Kidney tubule cell (primary cell): ENCODE measurements at places on chromosomes 12 and 14.

- DNase-seq, result peak; percentile 55
Measured at GRCh38 chr12:43292699-43293098, 259.3 kb downstream of the ADAMTS20 start.

- no peak for DNase-seq
Measured at GRCh38 chr12:520119-520518, 60.4 kb downstream of the B4GALNT3 start.

- no peak for DNase-seq
Measured at GRCh38 chr12:126734710-126735109, 1532.3 kb upstream of the TMEM132C start.

DNA sequence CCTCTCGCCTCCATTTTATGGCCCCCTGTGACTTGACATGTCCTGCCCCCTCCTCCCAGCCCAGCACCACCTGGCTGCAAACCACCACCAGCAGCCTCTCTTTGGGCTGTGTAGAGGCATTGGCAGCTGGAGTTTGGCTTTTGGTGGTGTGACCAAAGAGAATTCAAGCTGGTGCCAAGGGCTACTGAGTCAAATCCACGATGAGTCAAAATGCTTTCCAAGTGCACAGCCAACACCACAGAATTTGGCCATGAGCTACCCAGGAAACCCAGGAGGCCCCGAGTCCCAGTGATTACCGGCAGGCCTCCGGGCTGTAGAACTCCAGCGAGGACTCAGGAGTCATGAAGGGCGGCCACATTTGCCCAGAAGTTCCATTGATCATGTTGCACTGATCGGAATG, 53.8 kb downstream of the SCARB1 start:
- DNase-seq, result peak; percentile 4

DNA sequence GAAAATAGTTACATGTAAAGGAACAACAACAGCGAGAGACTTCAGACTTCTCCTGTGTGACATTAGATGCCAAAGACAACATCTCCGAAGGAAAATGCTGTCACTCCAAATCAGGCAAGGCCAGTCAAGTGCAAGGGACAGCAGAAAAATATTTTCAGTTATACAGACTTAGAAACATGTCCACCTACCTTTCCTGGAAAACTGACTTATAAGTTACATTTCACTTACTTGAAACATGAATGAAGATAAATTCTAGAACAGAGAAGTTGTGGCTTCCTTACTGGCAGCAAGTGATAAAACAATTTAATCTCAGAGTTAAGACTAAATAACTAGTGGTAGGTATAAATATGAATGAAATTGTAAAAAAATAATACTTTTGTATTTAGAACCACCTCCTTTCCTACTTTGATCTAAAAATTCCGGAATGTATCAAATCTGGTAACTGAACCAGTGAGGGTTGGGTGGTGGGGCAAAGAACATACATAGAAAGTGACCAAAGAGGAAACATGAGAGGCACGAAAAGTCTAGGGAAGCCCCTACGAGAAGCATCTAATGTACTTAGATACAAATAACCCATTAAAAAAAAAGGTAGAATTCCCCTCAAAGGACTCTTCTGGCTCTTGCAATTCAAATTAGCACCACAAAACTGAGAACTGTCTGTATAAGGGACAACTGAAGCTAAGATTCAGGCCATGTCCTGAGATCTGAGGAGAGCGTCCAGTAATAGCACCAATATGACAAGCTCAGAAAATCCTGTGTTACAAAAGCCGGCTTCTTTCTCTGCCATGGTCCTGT, 21.2 kb downstream of the MTHFD1 start:
- no peak for DNase-seq

DNA sequence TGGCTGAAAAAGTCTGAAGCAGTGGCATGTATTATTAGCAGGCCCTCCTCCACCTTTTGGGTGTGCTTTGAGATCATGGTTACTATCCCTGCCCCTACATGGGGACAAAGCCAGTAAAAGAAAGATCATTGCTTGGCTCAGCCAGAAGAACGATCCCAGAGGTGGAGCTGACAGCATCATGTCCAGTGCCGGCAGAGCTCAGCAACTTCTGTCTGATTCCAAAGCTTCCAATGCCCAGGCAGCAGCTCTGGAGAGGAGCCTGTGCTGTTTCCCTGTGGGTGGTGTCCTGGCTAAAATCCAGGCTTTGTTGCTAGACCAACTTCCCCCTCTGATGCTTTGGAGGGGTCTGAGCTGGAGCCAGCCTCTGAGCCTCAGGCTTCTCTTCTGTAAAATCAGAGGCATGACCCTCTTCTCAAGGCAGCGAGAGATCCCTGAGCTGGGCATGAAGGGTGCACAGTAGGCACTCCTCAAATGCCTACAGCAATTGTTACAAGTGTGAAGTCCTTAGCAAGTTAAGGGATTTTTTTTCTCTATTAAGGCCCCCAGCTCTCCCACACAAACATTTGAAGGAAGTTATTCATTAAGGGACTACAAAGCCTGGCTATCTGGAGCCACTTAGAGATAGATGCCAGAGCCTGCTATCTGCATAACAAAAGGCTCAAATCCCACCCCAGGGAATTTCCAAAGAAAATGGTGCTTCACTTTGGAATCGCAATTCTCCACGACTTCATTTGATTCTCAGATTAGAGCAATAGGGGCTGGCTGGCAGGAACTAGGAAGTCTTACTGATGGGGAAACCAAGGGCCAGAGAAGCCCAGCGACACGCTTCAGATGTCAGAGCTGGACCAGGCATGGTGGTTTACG, 10.9 kb upstream of the GSC start:
- DNase-seq, result no peak

- DNase-seq, result peak; percentile 37
Measured at GRCh38 chr12:16189849-16190248, 87.6 kb downstream of the SLC15A5 start.

- DNase-seq, result peak; percentile 24
Measured at GRCh38 chr14:32354716-32355115, 25.6 kb downstream of the AKAP6 start.

DNA sequence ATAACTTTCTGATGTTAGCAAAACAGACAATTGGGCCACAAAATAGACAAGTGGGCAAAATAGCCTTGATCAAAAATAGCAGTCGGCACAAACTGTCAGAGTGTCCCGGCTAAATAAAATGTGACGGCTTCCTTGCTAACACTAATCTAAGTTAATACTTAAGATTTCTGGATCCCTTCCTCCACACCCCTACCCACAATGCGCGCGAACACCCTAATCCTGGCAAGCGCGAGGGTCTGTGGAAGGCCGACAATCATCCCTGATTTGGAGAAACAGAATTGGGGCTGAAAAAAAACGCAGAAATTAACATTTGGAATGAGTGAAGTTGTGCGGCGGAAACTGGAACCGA, 489 bp downstream of the CEP290 start:
- DNase-seq, result no peak

DNA sequence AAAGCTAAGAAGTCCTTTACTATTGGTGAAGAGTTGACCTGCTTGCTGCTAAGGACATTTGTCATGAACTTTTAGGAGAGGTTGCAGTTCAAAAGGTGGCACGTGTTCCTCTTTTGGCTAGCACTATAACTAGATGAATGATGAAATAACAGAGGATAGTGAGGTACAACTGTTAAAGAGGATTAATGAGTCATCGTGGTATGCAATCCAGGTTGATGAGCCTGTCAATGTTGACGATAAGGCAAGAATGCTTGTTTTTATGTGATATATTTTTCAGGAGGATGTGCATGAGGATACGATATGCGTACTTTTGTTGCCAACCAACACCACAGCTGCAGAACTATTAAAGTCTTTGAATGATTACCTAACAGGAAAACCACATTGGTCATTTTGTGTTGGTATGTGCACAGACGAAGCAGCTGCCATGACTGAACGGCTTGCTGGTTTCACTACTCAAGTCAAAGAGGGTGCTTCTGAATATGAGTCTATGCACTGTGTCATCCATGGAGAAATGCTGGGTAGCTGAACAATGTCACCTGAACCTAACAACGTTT, 10.6 kb downstream of the CEP128 start:
- DNase-seq, result peak; percentile 97

DNA sequence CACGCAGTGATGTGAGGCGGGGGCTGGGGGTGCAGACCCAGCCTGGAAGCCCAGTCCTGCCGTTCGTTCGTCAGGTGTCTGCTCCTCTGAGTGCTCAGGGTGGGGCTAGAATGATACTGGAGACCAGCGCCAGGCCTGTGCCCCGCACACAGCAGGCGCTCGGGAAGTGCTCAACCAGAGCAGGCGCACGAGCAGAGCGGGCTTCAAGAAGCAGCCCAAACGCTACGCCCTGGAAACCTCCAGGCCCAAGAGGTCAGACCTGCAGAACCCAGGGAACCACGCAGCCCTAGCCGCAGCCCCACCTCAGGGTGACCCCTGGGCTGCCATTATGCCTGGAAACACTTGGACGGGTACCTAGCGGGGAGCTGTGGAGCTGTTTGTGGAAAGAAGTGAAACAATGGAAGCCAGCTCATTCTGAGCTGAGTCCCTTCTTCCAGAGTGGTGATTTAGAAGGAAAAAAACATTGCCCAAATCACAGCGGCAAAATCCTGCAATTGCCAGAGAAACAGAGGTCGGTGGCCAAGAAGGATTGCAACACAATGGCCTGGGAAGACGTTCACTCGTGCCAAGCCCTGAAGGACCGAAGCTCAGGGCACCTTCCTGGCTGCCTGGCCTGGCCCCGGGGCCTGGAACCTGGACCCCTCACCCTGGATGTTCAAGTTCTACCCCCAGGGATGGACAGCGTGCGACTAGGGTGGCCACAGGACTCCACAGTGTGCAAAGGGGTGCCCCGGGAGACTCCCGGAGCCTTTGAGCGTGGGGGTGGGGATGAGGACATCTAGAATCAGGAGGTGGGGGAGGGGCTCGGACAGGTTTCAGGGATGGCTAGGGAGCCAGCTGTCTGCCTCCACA, 40.4 kb upstream of the DIO3 start:
- DNase-seq, result no peak

DNA sequence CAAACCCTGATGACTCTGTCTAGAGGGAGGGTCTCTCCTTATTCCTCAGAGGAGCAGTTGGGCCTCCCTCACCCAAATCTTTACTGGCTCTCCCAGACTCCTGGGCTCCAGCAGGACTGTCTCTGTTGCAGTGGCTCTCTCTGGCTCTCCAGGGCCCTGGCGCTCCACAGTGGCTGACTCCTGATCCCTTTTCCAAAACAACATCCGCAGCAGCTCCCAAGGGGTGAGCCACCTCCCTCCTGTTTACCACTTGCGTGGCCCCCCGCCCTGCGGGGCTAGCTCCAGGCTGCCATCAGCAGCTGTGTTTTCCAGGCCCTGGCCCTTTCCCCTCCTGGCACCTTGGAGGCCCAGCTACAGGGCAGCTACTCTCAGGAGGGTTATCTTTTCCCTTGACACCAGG, 123.5 kb downstream of the CALM1 start:
- no peak for DNase-seq

DNA sequence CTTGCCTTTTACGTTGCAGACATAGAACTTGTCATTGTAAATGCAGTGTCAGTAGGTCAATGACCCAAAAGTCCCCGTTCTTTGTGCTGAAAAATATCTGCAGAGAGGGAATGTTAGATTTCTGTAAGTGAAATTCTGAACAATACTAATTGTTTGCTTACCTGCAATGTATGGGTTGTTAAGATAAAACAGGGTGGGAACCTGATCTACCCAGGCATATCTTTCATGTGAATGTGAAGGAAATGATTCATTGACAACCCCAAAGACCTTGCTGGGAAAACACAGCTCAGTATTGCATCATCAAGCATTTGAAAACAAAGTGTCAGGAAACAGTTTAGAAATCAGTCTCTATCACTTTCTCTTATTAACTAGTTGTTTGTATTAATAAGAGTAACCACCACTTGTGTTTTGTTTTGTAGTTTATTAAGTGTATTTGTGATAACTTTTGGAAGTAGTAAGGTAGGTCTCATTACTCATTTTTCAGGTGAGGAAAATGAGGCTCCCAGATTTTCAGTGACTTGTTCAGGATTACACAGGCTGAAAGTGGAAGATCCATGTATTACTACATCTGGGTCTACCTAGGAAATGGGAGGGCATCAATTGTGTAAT, 57.9 kb upstream of the SLC38A2 start:
- peak; percentile 89 for DNase-seq

DNA sequence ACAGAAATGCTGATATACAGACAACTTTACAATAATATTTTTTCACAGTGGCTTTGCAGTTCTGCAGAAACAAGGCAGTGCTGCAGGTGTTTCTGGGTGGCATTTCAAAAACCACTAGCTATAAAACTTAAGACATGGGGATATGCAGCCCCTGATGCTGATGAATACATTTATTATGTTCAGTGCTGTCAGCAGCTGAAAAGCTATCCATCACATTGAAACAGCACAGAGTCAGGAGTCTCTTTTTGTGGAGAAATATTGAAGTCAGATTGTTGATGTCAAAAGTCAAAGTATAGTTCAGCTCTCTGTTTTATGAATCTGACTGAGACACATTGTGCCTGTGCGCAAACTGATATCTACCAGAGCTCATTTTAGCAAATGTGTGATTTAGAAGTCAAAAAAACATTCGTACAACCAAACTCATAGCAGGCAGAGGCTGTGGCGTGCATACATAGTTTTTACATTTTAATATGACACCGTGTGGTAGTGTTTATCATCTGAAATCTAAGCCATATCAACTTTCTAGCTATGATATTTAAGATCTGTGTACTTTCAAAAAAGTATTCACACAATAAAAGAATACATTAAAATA, 467.6 kb downstream of the PRKD1 start:
- no peak for DNase-seq

DNA sequence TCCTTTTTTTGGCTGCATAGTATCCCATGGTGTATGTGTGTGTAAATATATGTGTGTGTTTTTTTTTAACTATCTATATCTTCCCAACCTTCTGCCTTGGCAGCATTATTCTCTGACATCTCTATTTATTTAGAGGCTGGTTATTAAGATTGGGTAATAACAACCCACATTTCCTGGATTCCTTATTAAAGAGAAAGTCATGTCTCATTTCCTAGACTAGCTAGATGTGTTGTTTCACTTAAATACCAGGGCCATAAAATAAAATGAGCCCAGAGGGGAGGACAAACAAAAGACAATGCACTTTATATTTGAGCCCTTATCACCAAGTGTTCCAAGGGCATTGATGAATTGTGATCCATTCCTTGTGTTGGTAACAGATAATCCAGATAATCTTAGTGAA, 169.1 kb downstream of the SLC5A8 start:
- DNase-seq, result peak; percentile 15

DNA sequence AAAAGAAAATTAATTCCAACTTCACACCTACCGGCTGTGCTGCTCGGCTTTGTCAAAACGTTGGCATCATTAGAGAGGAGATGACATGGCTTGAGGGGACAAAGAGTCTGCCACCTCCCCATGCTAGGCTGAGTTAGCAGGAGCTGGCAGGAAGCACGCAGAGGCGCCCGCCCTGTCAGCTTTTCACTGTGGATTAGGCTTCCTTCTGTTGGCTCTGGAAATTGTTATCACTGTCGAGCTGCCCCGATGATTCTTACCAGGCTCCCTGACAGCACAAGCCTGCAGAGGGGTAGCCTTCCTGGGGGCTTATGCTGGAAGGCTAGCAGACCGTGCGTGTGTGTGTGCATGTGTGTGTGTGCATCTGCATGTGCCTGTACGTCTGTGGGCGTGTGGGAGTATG, 490.9 kb upstream of the TBX3 start:
- no peak for DNase-seq

GRCh38 chr14:22854963-22855724, 16.4 kb upstream of the LRP10 start:
- peak; percentile 76 for DNase-seq
